Activated CD8-positive, alpha-beta T cell treated with anti-CD3 and anti-CD28 coated beads, Interleukin-2, amount 10 ng/mL, durations not matched to agents 7 days and 5 days (primary cell): ENCODE measurements at places on chromosomes 1 and 21. TPM values are rescaled to one million over a fixed set of nuclear protein-coding genes. Genes with fewer than 3 reads are reported as not detected.
A peak's percentile ranks its signal among the peaks of the same experiment; 100 is the strongest.

The ADARB1 gene
- total RNA-seq, result 66.2 TPM

The XCL1 gene
- 38.3 TPM for total RNA-seq

The FCGR3B gene
- total RNA-seq, result not detected

The RPF1 gene
- total RNA-seq, result 44.1 TPM

The XPR1 gene
- 20.9 TPM for total RNA-seq

The ATP6V1G3 gene
- not detected for total RNA-seq

GRCh38 chr1:10620776-10621175 lies 146.0 kb downstream of the PEX14 start:
- H3K4me1 ChIP-seq, result no peaks in the 10 kb centered on the region
- H3K27me3 ChIP-seq, result no peaks in the 10 kb centered on the region
- DNase-seq, result no peak
- H3K4me3 ChIP-seq, result no peak overlapping the region

GRCh38 chr1:21853131-21853427 lies 41.0 kb downstream of the LDLRAD2 start:
- DNase-seq, result no peak
- peaks cover 12% of the 10 kb centered on the region for H3K4me1 ChIP-seq
- H3K27me3 ChIP-seq, result no peaks in the 10 kb centered on the region
- H3K36me3 ChIP-seq, result no peaks in the 10 kb centered on the region

DNA sequence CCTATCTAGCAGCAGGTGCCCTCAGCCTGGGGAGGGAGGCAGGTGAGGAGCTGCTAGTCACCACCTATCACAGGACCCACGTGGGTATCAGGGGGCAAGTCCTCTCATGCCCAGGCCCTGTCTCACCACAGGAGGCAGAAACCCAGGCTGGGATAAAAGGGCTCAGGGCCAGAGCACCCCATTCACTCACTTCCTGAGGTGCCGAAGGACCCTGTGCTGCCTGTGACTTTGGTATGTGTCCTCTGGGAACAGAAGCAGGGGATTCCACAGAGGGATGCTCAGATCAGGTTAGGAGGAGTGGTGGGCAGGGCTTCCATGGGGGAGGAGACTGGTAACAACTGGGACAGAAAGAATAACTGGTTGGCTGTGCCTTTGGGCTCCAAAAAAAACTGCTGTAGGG lies at the start of gene LCE1E:
Gene LCE1E, plus strand, starts transcription at position 181 of the 400 bp plus-strand sequence. CDS start 1,043 bp downstream, outside the sequence.
- H3K36me3 ChIP-seq, result no peaks in the 10 kb centered on the region
- no peaks in the 10 kb centered on the region for H3K4me1 ChIP-seq
- DNase-seq, result no peak
- H3K27me3 ChIP-seq, result peaks cover 14% of the 10 kb centered on the region

DNA sequence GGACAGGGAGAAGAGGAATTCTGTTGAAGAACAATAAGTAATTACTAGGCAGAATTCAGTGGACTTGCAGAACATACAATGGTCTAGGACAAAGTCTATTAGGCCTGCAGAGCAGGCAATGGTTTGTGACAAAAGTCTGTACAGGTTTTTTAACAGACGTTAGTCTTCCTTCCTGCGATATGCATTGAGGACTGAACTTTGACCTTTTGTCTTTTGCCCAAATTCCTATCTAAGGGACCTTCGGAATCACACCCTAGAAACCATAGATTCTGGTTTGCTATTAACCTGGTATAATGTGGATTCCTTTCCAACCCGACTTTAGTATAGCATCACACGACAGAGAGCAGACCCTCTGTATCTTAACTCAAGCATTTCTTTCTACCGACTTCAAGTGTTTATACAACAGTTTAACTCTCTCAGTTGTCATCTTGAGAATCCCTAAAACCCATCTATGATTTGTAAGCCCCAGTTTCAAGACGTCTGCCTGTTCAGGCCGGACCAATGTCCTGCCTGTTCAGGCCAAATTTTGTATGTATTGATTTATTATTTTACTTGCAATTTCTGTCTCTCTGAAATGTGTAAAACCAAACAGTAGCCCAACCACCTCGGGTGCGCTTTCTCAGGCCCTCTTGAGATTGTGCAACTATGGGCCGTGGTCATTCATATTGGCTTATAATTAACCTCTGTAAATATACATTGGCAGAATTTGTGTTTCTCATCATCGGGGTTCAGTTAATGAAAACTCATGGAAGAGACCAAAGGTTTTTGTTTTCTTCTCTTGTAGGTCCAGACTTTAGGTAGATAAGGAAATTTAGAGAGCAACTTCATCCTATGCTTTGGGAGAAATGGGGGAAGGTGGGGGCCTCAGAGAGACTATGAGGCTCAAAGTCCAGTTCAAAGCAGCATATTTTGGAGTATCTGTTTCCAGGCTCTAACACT lies 76.9 kb upstream of the TNFSF18 start:
- peaks cover 6% of the 10 kb centered on the region for H3K4me1 ChIP-seq
- no peak for DNase-seq
- no peak overlapping the region for H3K27ac ChIP-seq
- no peak overlapping the region for H3K4me3 ChIP-seq

GRCh38 chr1:163120372-163120771 lies 51.2 kb downstream of the RGS4 start:
- no peak for DNase-seq
- H3K27me3 ChIP-seq, result peaks cover 17% of the 10 kb centered on the region
- H3K36me3 ChIP-seq, result no peaks in the 10 kb centered on the region
- H3K27ac ChIP-seq, result no peak overlapping the region
- H3K4me3 ChIP-seq, result no peak overlapping the region

DNA sequence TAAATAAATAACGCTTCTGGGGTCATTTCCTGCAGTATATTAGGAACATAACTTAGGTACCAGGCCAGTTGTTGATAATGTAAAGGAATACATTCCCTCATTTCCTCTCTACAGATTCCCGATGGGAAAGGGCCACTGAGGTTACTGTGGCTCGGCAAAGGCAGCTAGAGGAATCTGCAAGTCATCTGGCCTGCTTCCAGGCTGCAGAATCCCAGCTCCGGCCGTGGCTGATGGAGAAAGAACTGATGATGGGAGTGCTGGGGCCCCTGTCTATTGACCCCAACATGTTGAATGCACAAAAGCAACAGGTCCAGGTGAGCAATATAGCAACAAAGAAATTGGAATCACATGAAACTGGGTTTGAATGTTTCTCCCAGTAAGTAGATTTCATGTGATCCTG lies 109.6 kb upstream of the BMP8A start:
- H3K4me3 ChIP-seq, result no peak overlapping the region
- no peaks in the 10 kb centered on the region for H3K4me1 ChIP-seq
- H3K27ac ChIP-seq, result no peak overlapping the region
- no peak for DNase-seq
- no peaks in the 10 kb centered on the region for H3K27me3 ChIP-seq
- peaks cover 54% of the 10 kb centered on the region for H3K36me3 ChIP-seq

DNA sequence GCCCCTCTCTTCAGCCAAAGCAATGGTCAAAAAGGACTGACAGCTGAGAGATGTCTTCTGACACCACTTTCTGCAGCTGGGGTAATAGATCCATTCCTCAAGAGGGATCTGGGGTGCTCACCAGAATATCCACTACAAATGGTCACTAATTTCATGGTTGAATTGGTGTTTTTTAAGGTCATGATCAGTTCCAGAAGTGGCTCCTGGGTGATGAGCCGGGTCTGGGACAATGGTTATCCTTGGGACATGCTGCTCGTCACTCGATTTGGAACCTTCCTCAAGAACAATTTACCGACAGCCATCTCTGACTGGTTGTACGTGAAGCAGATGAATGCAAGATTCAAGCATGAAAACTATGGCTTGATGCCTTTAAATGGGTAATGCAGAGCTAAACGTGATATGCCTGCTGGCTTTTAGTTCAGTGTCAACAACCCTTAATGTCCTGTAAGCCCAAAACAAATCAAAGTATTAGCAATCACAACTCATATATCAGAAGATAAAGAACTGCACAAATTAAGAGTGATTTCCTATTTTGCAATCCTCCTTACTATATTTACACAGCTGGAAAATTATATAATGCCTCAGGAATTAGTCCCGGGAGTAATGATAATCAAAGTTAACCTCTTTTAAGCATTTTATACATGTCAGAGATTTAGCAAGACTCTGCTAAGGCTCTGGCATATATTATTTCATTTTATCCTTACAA lies 20.1 kb downstream of the FMO3 start:
- H3K36me3 ChIP-seq, result no peaks in the 10 kb centered on the region
- no peak overlapping the region for H3K27ac ChIP-seq
- H3K4me1 ChIP-seq, result no peaks in the 10 kb centered on the region
- H3K27me3 ChIP-seq, result no peaks in the 10 kb centered on the region

DNA sequence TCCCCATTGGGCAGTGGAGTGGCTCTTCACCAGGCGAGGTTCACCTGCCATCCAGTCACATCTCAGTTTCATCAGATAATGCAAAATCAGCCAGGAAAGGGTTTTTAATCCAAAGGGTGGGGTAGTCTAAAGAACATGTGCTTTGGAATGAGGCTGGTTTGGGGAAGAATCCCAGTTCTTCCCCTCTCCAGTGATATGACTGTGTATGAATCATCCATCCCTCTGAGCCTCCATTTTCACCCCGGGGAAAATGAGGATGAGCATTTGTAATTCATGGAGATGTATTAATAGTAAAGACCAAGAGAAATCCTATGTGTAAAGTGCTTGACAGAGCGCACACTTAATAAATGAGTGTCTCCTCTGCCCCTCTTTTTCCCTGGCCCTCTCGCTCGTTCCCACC lies 215.1 kb upstream of the FGGY start:
- no peak for DNase-seq
- no peak overlapping the region for H3K27ac ChIP-seq
- H3K36me3 ChIP-seq, result no peaks in the 10 kb centered on the region
- peaks cover under 1% of the 10 kb centered on the region for H3K27me3 ChIP-seq
- no peak overlapping the region for H3K4me3 ChIP-seq

- no peak for DNase-seq
- H3K27ac ChIP-seq, result no peak overlapping the region
- H3K4me1 ChIP-seq, result no peaks in the 10 kb centered on the region
- no peaks in the 10 kb centered on the region for H3K27me3 ChIP-seq
- no peak overlapping the region for H3K4me3 ChIP-seq
These were observed 93.9 kb upstream of the ADGRL4 start for GRCh38 chr1:79100385-79100784.

GRCh38 chr1:69842326-69842725 lies 274.6 kb downstream of the LRRC7 start:
- no peak for DNase-seq
- no peak overlapping the region for H3K27ac ChIP-seq
- no peaks in the 10 kb centered on the region for H3K36me3 ChIP-seq
- H3K4me1 ChIP-seq, result no peaks in the 10 kb centered on the region
- H3K27me3 ChIP-seq, result no peaks in the 10 kb centered on the region

- H3K27me3 ChIP-seq, result no peaks in the 10 kb centered on the region
- H3K27ac ChIP-seq, result peak overlapping the region; percentile 23
- peaks cover 30% of the 10 kb centered on the region for H3K36me3 ChIP-seq
- DNase-seq, result no peak
- H3K4me1 ChIP-seq, result peaks cover 6% of the 10 kb centered on the region
These were observed 18.1 kb downstream of the URB2 start for GRCh38 chr1:229643996-229644745.

GRCh38 chr1:201648066-201648906 lies 109.4 kb downstream of the NAV1 start:
- no peak overlapping the region for H3K4me3 ChIP-seq
- H3K36me3 ChIP-seq, result no peaks in the 10 kb centered on the region
- DNase-seq, result no peak
- no peak overlapping the region for H3K27ac ChIP-seq

DNA sequence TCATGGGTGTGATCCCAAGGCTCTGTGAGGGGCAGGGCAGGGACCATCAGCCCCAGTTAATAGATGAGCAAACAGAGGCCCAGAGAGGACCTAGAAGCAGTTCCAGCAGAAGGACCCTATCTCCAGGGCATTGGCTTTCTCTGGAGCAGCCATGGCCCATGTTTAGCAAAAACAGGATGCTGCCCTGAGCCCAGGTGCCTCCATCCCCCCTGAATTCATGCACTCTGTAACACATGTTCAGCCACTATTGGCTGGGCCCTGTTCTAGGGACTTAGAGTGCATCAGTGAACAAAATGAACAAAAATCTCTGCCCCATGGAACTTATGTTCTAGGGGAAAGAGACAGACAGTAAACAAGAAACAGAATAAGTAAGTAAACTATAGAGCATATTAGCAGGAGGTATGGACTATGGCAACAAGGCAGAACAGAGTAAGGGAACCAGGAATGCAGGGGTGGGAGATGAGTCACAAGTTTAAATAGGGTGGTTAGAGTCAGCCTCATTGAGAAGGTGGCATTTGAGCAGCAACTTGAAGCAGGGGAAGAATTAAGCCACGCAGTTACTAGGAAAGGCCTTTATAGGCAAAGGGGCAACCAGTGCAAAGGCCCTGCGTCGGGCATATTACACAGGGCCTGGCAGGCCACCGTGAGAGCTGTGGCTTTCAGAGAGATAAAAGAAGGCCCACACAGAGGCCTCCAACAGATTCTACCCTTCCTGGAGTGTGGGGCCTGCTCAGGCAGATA lies 185.9 kb upstream of the EDN2 start:
- no peak for DNase-seq
- no peaks in the 10 kb centered on the region for H3K36me3 ChIP-seq
- no peak overlapping the region for H3K4me3 ChIP-seq
- H3K27me3 ChIP-seq, result no peaks in the 10 kb centered on the region
- peaks cover 99% of the 10 kb centered on the region for H3K4me1 ChIP-seq
- H3K27ac ChIP-seq, result peak overlapping the region; percentile 54
